ENCODE measurements at places on chromosomes 11 and 22. TPM values are rescaled to one million over a fixed set of nuclear protein-coding genes. Genes with fewer than 3 reads are reported as not detected.
A peak's percentile ranks its signal among the peaks of the same experiment; 100 is the strongest.

DNA sequence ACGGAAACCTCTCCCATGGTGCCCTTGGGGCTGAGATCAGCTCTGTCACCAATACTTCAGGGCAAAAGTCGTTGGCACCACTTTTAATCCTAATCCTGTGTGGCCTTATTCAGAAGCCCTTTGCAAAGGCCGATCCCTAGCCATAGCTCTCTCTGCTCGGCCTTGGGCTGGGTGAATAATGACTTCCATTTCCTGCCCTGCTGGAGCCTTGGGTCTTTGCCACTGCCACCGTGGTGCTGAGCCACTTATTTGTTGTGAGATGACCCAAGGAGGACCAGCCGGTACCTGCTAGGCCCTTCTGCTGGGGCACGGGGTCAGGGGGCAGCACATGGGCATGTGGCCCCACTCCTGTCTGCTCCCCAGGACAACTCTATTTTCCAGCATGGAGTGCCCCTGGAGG is 188.2 kb downstream of the ST3GAL4 start:
- DNase-seq = no peak

F2 gene
- not detected for polyA plus RNA-seq

GRCh38 chr11:115488945-115489344 is 15.3 kb downstream of the CADM1 start:
- DNase-seq = no peak

DNA sequence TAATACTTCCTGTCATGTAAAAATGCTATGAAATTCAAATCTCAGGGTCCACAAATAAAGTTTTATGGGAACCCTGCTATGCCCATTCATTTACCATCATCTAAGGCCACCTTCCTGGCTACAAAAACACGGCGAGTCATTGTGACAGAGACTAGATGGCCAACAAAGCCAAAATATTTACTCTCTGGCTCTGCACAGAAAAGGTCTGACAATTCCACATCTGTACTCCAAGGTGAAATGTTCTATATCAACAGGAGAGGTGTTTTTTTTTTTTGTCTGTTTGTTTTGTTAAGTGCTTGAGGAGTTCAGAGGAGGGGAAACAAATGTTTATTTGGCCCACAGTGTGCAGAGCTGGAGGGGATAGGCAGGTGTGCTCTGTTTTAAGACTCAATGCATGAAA is 18.6 kb upstream of the TMA7B start:
- no peak for DNase-seq

DNA sequence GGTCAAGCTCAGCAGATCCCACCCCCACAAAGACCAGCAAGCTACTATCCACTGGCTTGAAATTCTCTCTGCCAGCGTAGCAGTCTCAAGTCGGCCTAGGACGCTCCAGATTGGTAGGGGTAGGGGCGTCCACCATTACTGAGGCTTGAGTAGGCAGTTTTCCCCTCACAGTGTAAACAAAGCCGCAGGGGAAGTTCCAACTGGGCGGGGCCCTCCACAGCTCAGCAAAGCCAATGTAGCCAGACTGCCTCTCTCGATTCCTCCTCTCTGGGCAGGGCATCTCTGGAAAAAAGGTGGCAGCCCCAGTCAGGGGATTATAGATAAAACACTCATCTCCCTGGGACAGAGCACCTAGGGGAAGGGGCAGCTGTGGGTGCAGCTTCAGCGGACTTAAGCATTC is 1064.9 kb upstream of the TENM4 start:
- no peak for DNase-seq

- peak; percentile 12 for DNase-seq
Measured at GRCh38 chr11:105000797-105001196, 22.2 kb downstream of the CASP5 start.

- DNase-seq = no peak
Measured at GRCh38 chr11:134328433-134328832, 3.4 kb upstream of the GLB1L2 start.

- no peak for DNase-seq
Measured at GRCh38 chr11:44417731-44418455, 108.0 kb upstream of the ALX4 start.

HBE1 gene
- polyA plus RNA-seq = not detected

GRCh38 chr11:75964071-75964470 is 149.1 kb downstream of the UVRAG start:
- DNase-seq = no peak

DNA sequence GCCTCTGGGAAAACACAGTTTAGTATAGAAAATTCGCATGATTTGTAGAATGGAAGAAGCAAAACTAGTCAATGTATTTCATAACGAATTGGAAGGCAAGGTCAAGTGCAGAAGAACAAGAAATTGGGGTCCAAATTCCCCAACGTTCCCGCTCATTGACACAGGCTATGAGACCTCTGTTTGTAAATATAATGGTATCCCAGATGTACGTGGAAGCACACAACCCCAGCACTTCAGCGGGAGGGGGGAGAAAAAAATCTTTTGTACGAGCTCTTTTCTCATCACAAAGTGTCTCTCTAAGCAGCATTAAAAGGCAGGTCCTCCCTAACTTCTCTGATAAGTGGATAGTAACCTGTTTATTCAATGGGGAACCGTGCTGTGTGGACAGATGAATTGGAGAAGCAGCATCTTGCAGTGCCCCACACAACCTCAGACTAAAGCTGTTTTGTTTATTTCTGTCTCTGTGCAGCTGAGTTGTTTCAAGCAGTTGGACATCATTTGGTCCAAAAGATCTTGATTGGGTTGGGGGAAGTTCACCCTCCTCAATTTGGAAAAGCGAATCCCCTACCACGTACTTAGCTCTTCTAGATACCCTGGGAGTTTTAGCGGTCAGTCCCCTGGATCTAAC is 1.1 kb upstream of the GAB2 start:
- DNase-seq = peak; percentile 32

- DNase-seq = no peak
Measured at GRCh38 chr11:45272701-45273100, 13.4 kb downstream of the SYT13 start.

GRCh38 chr11:119363851-119364590 is 17.5 kb downstream of the USP2 start:
- DNase-seq = peak; percentile 73

USH1C gene
- polyA plus RNA-seq = not detected

GRCh38 chr22:49838771-49839717 is 11.4 kb upstream of the BRD1 start:
- DNase-seq = no peak

GRCh38 chr11:128235958-128236357 is 351.4 kb downstream of the ETS1 start:
- DNase-seq = no peak

GRCh38 chr11:95512682-95513081 is 276.9 kb downstream of the FAM76B start:
- peak; percentile 98 for DNase-seq

DNA sequence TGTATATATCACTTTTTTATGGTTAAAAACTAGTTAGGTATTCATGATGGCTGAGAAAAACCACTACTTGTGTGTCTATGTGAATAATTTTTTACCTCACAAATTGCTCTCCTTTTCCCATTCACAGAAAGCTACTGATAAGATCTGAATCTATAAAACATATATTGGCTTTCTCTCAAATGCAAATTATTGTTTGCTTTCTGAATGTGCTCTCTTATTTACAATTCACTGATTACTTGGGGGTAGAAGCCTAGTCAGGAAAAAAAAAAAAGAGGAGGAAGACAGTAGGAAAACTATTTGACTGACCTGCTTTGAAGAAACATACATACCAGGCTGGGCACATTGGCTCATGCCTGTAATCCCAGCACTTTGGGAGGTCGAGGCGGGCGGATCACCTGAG is 20.5 kb downstream of the PGM2L1 start:
- DNase-seq = no peak

TEF gene
- polyA plus RNA-seq = 2.8 TPM

DNA sequence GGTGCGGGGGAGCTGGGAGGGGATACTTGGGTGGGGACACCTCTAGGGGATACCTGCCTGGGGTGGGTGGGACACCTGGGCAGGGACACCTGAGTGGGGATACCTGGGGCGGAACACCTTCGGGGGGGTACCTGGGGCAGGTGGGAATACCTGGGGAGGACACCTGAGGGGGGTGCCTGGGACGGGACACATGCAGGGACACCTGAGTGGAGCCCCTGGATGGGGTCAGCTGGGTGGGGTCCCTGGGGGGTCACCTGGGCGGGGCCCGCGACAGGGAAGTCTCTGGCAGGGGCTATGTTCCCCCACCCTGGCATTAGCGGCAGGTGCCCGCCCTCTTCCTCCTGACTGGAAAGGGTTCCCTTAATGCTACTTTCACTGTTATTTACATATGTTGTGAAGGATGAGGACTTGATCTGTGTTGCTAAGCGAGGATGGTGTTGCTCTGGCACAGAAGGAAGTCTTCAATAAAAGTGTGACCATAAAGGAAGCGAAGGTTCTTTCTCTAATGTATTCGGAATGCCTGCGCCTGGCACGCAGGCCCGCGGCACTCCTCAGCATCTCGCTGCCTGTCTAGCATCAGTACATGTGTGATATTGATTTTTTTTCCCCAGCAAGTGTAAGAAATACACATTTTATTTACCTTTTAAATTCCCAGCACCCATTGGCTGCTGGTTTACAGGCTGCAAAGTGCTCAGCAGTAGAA is 801.7 kb downstream of the BRD1 start:
- no peak for DNase-seq

DNA sequence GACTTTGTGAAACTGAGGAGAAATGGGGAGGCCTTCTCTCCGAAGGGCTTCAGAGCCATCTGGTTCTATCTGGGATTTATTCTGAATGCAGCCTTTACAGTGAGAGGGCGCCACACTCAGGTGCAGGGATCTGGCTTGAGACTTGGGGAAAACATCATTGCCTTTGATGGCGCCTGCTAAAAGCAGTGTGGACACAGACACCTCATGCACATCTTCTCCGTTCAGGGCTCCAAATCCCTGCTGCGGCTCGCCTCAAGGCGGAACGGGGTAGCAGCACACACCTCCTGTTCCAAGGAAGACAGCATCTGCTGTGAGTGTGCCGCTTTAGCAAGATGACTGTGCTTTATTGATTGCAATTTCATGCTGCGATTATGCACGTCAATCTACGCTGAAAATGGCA is 37.1 kb upstream of the OLFML1 start:
- DNase-seq = no peak

DNA sequence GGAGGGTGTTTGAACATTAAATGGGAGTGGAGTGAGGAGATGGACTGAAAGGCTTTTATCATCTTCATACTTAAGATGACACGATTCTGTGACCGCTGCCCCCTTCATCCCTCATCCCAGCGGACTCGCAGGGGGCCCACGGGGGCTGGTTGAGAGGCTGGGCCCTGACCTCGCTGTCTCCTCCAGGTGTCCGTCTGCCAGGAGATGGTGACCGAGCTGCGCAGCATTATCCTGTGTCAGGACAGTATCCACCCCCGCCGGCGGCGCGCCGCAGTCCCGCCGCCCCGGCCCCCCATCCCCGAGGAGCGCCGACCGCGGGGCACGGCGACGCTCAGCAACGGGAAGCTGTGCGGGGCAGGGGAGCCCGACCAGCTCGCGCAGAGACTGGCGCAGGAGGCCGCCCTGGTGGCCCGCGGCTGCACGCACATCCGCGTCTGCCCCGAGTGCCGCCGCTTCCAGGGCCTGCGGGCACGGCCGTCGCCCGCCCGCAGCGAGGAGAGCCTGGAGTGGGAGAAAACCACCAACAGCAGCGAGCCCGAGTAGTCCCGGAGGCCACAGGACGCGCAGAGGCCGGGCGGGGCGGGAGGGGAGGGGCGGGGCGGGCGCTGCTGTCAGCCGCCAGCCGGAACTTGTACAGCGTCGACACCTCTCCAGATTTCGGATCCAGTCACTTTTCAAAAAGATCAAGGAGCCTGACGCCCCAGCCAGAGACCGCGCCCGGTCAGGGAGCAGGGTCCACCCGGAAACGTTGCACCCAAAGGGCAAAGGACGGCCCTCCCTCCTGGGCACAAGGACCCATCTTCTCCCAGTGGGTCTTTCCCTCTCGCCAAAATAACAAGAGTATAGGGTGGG is 38.0 kb upstream of the TBCEL start:
- peak; percentile 78 for DNase-seq

DNA sequence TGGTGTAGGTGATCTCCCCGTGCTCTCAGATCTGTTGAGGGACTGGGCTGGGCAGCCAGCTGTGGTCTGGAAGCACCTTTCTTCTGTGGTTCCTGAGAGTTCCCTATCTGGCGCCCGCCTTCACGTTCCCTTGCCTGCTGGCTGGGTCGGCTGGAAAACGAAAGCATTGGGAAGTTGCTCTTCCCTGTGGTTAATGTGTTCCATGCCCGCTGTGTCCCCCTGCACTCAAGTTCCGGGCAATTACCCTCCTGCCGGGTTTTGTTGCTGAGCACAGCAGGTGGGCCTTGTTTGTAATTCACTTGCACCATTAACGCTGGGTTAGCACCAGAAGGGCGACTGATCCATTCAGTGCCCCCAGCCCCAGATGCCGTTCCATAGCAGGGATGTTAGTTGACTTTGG is 134.1 kb downstream of the GRIK4 start:
- no peak for DNase-seq

GRCh38 chr22:44914026-44914721 is 95.6 kb downstream of the PHF21B start:
- DNase-seq = no peak

DNA sequence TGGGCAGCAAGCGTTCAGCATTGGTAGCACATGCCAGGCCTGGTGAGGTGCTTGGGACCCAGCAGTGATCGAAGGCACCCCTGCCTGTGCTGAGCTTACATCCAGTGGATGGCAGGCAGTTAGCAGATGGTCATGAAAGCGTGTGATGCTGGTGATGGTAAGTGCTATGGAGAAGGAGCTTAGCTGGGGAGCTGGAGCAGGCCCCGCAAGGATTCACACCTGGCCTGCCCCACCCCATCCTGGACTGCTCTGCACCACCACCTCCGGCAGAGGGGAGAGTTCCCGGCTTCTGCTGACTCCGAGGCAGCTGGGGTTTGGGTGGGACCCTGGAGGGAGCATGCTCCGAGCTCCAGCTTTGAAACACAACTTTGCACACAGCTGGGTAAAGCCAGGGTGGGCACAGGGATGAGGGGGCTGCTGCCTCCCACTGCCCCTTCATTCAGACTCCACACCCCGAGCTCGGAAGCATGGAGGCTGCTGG is 16.2 kb downstream of the MPPED1 start:
- DNase-seq = no peak

- DNase-seq = no peak
Measured at GRCh38 chr11:86415026-86415425, 40.3 kb downstream of the CCDC81 start.

ADM gene
- polyA plus RNA-seq = 451 TPM

- DNase-seq = no peak
Measured at GRCh38 chr22:20438427-20438677, 727 bp upstream of the SCARF2 start.

ST14 gene
- polyA plus RNA-seq = not detected

GRCh38 chr11:102289592-102289991 is 27.7 kb upstream of the BIRC3 start:
- DNase-seq = peak; percentile 44

SLC22A25 gene
- polyA plus RNA-seq = not detected

- peak; percentile 25 for DNase-seq
Measured at GRCh38 chr11:96017856-96018255, 93.9 kb upstream of the MTMR2 start.

RAG2 gene
- not detected for polyA plus RNA-seq

DNA sequence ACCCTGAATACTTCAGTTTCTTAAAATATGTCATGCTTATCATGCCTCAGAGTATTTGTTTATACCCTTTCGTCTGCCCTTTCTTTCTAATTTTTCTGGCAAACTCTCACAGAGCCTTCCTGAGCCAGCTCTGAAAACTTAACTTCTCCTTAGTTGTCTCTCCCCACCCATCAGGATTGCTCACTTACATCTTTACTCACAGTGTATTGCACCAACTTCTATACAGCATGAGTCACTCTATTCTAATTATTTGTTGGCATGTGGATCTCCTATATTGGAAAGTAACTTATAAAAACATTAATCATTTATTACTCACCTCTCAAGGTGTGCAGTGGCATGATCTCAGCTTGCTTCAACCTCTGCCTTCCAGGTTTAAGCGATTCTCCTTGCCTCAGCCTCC is 114.9 kb downstream of the FANCF start:
- peak; percentile 90 for DNase-seq

GRCh38 chr22:44574640-44575380 is 76.8 kb upstream of the RTL6 start:
- DNase-seq = no peak

Measured in GM23248 (cell line).